ENCODE measurements at places on chromosomes 3 and 15. TPM values are rescaled to one million over a fixed set of nuclear protein-coding genes. Genes with fewer than 3 reads are reported as not detected.

The GOLGA6L4 gene
- total RNA-seq: 0.28 TPM

The C3orf22 gene
- not detected for total RNA-seq

The TUSC7 gene
- total RNA-seq: not detected

The SRPRB gene
- 58.8 TPM for total RNA-seq

The INSYN1 gene
- total RNA-seq: 2.0 TPM

The GOLGA8G gene
- not detected for total RNA-seq

The FOXL2 gene
- total RNA-seq: 3.4 TPM

The MUC4 gene
- total RNA-seq: not detected

The CHCHD6 gene
- 19.8 TPM for total RNA-seq

The FRMD4B gene
- 1.4 TPM for total RNA-seq

The MYZAP gene
- 0.51 TPM for total RNA-seq

The ACTRT3 gene
- total RNA-seq: 3.2 TPM

The PRR20G gene
- not detected for total RNA-seq

The SUCNR1 gene
- 0.16 TPM for total RNA-seq

The KLHL40 gene
- not detected for total RNA-seq

The MAGEL2 gene
- not detected for total RNA-seq

The CCR1 gene
- total RNA-seq: not detected

The CHRM5 gene
- 0.05 TPM for total RNA-seq

The MAGI1 gene
- 4.5 TPM for total RNA-seq

The IGDCC3 gene
- total RNA-seq: not detected

The COL7A1 gene
- 199 TPM for total RNA-seq

Measured in A549 treated with DMSO at 1 μM for 4 hours (cell line).